CMK (cell line): ENCODE measurements at places on chromosomes 1 and 21.

GRCh38 chr21:28872218-28872617 is 120.5 kb downstream of the LTN1 start:
- no peak for DNase-seq

DNA sequence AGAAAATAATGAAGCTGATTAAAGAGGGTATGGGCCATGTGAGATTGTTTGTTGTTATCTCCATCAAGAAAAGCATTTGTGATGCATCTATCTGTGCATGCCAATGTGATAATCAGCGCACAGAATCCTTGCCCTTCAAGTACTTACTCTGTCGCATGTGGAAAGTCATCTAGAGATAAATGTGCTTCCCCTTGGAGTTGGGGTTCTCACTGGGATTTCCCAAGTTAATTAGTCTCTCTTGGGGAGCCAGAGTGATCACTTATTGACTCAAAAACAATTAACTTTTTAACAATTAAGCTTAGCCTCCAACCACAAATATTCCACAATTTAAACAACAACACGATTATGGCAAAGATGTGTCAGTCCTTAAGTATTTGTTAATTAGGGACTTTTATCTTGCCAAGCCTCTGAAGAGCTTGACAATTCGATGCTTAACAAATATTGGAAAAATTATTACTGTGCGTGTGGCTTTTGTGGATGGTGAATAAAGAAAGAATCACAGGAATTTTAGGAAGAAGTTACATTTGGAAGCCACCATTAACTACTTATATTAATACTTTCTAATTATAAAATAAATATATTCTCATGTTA is 17.5 kb downstream of the RHOU start:
- DNase-seq = no peak

GRCh38 chr1:232590744-232591082 is 39.2 kb downstream of the SIPA1L2 start:
- no peak for DNase-seq

- no peak for DNase-seq
Measured at GRCh38 chr1:233114159-233114558, 163.7 kb downstream of the NTPCR start.

DNA sequence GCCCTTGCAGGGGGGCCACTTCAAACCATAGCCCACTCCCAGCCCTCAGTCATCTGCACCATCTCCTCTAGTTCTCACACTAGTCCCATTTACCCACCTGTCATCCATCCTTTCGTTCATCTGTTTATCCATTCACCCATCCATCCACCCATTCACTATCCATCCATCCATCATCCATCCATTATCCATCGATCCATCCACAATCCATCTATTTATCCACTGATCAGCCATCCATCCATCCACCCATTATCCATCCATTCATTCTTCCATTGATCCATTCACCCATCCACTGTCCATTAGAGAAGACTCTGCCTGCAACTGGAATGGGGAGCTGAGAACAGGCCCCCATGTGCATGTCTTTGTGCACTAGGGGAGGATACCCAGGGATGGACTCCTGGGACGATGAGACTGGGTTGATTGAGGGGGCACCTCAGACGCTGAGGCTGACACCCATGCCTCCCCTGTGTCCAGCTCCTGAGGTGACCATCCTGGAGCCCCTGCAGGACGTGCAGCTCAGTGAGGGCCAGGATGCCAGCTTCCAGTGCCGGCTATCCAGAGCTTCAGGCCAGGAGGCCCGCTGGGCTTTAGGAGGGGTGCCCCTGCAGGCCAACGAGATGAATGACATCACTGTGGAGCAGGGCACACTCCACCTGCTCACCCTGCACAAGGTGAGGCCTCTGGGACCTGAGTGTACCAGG is 97.9 kb downstream of the TRIM11 start:
- no peak for DNase-seq

- no peak for DNase-seq
Measured at GRCh38 chr1:53378932-53379661, 51.2 kb upstream of the LRP8 start.

DNA sequence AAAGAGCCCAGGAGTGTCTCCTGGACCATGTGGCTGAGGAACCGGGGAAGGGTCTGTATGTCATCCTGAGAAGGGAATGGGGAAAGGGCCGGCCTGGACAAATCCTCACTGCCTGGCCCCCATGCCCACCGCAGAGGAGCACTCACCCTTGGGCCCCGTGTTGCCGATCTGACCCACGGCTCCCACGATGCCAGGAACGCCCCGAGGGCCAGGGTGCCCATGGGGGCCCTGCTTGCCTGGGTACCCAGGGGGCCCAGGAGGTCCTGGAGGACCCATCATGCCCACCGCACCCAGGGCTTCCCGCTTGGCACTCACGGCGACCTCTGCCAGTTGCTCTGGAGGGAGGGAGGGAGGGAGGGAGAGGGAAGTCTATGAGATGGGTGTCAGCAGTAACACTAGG is 14.6 kb downstream of the COL9A2 start:
- DNase-seq = no peak

GRCh38 chr1:184480736-184481135 is 93.9 kb downstream of the C1orf21 start:
- no peak for DNase-seq

DNA sequence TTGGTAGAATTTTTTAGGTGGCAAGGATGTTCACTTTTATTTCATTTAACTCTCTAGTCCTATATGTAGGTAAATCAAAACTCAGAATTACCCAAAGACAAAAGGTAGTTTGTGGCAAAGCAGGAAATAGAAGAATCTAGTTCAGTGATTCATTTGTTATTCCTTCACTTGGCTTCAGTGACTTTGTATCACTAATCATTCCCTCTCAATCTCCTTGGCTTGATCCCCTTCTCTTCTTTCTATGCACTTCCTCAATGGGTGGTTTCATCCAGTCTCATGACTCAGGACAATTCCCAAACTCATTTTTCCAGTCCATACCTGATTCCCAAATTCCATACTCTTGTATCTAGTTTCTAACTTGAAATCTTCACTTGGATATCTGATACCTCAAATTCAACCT is 64.9 kb downstream of the PRKACB start:
- DNase-seq = no peak

- DNase-seq = no peak
Measured at GRCh38 chr1:38308780-38309179, 262.2 kb upstream of the POU3F1 start.

GRCh38 chr1:107532318-107532717 is 391.5 kb downstream of the NTNG1 start:
- DNase-seq = no peak

DNA sequence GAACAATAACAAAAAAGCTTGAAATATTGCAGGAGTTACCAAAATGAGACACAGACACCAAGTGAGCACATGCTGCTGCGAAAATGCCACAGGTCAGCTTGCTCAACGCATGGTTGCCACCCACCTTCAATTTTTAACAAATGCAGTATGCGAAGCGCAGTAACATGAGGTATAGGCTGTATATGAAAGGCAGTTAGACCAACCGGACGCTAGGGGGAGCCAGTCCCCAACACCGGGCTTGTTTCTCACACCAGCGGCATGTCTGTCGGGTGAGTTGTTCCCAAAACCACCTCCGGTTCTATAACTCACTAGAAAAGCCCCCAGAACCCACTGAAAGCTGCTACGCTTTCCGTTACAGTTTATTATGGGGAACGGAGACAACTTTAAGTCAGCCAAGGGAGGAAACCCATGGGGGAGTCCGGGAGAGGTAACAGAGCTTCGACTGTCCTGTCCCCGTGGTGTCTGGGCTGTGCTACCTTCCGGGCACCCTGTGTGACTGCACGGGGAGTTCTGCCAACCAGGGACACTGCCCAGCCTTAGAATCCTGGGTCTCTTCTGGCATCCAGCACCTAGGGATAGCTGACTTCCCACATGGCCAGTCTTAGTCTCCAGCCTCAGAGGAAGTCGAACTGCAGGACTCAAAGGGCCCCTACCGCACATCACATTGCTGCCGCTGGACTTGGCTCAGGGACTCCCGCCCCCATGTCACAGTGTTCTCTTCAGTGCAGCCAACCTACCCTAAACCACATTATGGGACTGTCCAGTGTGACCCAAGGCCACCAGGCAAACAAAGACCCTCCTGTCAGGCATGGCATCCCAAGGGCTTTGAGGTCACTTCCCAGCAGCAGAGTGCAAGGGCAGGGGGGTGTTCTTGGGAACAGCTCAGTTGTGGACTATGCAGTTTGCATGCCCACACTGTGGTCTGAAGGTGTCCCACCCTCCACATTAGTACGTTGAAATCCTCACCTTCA is 14.0 kb downstream of the RNF187 start:
- DNase-seq = peak; percentile 77

- DNase-seq = no peak
Measured at GRCh38 chr1:71593523-71593922, 512.7 kb upstream of the ZRANB2 start.

DNA sequence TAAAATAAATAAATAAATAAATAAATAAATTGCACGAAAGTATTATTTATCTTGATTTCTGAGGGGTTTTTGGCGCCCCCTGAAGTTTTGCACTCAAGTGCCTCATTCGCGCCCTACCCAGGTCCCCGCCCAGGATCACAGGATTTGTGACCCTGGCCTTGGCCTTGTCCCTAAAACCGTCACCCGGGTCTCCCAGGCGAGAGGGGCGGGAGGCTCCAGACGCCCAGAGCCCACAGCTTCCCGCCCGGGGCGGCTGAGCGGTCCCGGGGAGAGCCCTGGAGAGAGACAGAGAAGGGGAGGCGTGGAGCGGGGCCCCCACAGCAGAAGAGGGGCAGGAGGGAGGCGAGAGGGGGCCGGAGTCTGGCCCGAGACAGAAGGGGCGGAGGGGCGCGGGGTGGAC is 91.8 kb upstream of the CASZ1 start:
- DNase-seq = no peak
